ENCODE measurements at places on chromosomes 1 and 21.
A peak's percentile ranks its signal among the peaks of the same experiment; 100 is the strongest.

- no peak for DNase-seq
Measured at GRCh38 chr1:198775606-198776005, 136.8 kb downstream of the PTPRC start.

- DNase-seq = peak; percentile 76
Measured at GRCh38 chr1:26145041-26145959, 13.6 kb upstream of the FAM110D start.

- DNase-seq = no peak
Measured at GRCh38 chr21:28133116-28133515, 859.6 kb downstream of the LTN1 start.

GRCh38 chr21:41483973-41484372 lies 24.0 kb downstream of the TMPRSS2 start:
- DNase-seq = no peak

DNA sequence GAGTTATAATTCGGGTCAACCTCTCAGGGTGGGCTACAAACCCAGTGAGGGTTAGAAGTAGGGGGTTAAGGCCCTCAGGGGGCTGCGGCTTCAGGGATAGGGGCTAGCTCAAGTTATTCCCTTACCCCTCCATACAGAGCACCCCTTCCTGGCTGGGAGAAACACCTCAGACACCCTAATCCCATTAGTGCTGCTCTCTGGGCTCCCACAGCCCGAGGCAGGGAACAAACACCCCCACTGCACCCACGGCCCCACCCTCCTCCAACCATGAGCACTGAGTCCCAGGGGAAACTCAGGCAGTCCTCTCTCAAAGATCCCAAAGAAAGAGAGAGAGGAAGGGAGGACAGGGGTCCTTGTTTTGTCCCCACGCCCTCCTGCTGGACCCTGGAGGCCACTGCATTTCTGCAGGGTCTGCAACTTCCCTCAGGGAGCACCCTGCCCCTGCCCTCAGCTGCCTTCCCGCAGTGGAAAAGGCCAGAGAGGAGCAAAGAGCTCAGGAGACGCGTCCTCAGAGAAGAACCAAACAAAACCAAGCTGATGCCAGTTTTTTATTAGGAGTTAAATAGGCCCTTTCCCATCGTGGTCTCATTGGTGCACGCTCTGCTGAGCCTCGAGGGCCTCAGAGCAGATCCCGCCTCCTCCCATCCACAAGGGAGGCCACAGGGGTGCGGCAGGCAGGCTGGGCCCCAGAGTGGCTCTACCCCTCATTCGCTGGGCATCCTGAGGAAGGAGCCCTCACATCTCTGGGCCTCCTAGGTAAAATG lies 1.4 kb upstream of the S100A4 start:
- DNase-seq = no peak

GRCh38 chr21:44513389-44514217 lies 26.4 kb downstream of the KRTAP10-1 start:
- DNase-seq = no peak

- DNase-seq = peak; percentile 14
Measured at GRCh38 chr1:3564921-3565831, 46.1 kb downstream of the MEGF6 start.

DNA sequence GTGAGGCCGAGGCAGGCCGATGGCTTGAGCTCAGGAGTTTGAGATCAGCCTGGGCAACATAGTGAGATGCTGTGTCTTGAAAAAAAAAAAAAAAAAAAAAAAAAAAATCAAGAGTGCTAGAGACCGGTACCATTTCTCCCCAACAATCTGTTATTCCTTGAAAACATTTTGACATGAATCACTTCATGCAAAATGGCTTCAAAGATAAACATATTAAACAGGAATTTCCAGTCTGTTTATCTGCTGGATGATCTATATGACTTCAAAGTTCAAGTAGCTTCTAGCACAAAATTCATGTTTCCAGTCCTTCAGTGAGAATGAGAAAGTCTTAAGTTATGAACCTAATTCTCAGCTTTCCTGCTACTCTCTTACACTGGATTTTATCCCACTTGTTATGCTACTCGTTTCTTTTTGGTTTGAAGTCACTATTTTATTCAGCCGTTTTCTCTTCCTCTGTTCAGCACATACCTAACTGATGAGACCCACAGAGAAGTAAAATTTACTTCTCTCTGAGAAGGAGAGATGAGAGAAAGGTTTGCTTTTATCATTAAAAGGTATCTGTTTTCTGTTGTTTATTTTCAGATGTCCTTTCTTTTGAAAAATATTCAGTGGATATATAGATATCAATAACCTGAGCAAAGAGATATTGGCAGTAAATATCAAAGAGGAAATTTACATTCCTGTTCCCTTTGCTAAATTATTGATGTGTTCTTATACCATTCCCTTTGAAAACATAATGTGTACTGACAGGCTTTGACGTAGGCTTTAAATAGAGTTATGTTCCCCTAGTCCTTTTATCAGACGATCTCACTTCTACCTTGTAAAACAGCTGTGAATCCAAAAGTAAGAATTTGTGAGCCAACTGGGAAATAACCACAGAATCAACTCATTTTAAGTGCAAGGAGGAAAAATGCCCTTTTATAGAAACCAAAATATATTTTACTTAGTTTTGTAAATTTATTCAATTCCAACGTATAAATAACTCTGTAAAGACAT lies 38.2 kb downstream of the CD46 start:
- no peak for DNase-seq

All from CD4-positive, alpha-beta T cell treated with Interleukin-15 for 4 hours (primary cell).